ENCODE measurements at places on chromosomes 16 and 17.
A peak's percentile ranks its signal among the peaks of the same experiment; 100 is the strongest.

- peak; percentile 66 for DNase-seq
Observed at GRCh38 chr17:41786227-41787020, at the start of gene JUP. Gene JUP, minus strand, starts transcription at chr17:41786711. Its CDS starts 14,857 bp downstream, at chr17:41771854.

DNA sequence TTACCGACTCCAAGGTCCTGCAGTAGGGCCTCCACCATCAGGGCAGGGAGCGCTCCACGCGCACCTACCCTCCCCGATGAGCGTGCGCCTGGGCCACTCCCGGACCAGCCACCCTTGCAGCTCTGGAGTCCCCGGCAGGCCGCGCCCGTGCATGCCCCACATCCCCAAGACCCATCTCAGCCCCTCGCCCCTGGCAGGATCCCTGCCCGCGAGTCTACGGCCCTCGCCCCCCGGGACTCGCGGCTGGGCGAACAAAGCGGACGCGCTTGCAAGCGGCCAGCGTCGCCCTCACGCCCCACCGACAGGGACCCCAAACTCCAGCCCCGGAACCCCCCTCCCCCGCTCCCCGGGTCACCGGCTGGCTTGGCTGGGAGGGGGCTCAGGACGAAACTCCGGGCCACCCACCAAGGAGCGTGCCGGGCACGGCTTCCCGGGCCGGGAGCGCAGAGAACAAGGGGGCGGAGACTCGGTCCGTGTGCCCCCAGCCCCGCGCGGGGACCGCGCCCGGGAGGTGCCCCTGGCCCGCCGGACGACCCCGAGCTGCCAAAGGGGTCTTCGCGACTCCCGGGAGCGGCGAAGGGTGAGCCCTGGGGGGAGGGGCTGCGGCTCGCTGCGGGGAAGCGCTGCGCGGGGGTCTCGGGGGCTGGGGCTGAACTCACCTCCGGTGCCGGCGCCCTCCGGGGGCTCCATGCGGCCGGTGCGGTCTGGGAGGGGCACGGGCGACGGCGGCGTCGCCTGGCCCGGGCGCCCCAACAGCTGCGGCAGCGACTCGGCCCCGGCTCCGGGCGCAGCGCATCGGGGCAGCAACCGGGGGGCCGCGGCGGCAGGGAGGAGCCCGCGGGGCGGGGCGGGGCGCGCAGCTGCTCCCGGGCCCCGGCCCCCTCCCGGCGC lies at the start of gene DBNDD1:
Gene DBNDD1, minus strand, starts transcription at position 805 of the 891 bp plus-strand sequence. Its CDS starts 115 bp downstream, at position 690.
- no peak for DNase-seq

DNA sequence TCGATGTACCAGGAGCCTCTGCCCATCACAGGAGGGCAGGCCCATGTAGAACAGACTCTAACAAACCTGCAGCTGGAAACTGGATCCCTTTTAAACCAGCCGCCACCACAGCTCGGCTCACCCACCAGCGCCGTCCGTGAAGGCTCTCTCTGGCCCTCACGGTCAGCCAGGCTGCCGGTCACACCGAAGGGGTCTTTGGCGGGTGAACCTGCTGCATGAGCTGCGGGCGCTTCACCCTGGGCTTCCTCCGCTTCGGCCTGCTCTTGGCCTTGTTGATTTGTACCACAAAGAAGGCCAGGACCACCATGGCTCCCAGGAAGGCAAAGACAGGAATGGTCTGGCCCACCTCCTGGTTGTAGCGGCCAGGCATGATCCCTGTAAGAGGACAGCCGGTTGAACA lies 11.7 kb upstream of the SLC38A8 start:
- no peak for DNase-seq

- no peak for DNase-seq
Observed at GRCh38 chr17:82457929-82458178, 687 bp upstream of the NARF start.

DNA sequence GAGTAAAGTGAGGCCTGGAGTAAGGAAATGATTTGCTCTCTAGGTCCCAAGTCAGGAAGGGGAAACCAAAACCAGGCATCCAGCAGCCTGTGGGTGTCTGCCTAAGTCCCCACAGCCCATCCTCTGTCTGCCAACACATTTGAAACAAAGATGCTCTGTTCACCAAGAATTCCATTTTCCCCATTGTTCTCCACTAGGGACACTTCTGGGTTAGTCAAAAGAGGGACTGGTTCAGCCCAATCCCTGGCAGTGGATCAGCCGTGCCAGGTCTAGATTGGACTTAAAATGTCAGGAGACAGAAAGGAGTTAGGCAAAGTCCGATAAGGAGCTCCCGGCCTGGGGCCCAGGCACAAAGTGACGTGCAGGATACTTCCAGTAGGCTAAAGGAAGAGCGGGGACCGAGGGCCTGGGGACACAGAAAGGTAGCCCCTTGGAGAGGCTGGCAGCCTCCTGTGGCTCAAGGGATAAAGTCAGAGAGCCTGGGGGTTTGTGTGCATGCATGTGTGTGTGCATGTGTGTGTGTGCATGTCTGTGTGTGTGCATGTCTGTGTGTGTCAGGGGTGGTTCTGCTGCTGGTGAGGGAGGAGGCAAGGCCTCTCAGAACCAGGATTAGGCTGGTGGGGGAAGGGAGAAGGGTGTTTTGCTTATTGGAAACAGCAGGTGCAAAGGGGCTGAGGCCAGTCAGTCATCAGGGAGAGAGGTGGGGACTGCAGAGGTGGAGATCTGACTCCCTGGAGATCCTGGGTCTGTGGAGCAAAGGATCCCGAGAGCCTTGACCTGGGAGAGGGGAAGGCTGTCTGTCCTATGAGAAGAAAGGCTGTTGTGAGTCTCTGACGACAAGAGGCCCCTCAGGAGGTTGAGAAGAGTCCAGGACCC lies 41.7 kb upstream of the IL34 start:
- no peak for DNase-seq

DNA sequence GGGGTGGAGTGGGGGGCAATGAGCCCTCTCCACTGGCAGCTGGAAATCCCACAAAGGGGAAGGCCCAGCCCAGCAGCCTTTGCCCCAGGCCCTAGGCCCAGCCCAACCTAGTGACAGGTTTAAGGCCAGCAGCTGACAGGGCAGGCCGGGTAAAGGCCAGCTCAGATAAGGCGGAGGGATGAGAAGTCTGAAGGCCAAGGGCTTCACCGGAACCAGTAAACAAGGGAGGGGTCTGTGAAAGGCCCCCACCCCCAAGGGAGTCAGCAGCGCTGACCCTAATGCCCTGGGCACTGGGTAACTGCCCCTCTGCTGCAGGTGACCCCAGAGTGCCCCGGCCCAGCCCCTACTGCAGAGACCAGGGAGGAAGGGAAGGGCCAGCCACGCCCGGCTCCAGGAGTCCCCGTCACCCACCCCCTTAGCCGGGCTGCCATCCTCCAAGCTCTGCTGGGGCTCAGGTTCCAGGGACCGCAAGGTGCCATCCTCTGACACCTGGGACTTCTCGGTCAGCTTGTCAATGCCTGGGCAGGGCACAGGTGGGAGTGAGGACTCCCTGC lies 17.5 kb downstream of the OTOP3 start:
- DNase-seq = no peak

DNA sequence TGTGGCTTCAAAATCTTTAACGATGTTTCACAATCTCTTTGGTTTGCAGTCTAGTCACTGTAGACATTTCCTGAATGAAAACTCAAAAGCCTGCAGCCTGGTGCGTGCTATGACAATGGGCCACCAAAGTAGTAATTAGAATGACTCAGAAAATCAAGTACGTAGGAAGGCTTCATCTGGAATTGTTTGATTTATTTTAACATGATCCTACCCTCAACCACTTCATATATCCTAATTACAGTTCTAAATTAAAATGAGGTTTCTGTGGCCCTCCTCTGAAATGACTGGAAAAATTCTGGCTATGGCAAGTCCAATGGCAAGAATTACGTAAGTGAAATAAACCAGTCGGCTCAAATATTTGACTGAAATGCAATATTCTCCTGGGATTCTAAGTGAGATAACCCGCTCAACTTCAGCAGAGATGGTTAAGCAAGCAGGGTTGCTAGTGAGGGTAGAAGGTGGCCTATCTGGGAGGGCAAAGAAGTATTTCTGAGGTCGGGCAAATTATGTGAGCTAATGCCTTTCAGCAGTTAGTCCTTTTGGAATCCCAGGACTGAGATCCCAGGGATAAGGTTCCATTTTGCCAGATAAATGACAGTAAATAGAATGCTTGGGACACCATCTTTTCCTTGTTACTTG lies 145.6 kb upstream of the MYOCD start:
- DNase-seq = no peak

- DNase-seq = no peak
Observed at GRCh38 chr17:75194879-75195278, 10.6 kb upstream of the NUP85 start.

DNA sequence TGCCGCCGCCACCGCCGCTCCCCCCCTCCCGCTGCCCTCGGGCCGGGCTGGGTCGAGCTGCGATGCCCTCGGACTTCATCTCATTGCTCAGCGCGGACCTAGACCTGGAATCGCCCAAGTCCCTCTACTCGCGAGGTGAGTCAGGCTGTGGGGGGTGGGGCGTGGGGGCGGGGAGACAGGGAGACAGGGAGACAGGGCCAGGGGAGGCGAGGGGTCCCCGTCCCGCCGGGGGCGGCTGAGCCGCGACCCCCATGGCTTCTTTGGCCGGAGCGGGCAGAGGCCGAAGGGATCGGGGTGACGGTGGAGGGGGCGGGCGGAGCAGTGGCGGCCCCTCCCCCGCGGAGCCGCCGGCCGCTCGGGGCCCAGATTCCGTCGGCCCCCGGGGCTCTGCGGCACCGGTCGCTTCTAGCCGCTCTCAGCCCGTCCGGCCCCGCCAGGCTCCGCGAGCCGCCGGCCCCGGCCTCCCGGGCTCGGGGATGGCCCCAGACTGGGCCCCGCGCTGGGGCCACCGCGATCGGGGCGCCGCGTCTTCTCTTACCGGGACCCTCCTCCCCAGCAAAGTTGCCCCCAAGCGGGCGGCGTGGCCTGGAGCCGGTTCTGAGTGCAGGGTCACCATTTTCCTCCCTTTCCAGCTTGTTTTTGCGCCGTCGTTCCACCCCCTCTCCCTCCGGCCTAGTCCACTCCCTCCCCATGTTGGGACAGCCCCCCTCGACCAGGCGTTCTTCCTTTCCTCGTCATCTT lies 644 bp downstream of the NFAT5 start:
- no peak for DNase-seq

- no peak for DNase-seq
Observed at GRCh38 chr17:65509032-65509431, 52.4 kb downstream of the AXIN2 start.

DNA sequence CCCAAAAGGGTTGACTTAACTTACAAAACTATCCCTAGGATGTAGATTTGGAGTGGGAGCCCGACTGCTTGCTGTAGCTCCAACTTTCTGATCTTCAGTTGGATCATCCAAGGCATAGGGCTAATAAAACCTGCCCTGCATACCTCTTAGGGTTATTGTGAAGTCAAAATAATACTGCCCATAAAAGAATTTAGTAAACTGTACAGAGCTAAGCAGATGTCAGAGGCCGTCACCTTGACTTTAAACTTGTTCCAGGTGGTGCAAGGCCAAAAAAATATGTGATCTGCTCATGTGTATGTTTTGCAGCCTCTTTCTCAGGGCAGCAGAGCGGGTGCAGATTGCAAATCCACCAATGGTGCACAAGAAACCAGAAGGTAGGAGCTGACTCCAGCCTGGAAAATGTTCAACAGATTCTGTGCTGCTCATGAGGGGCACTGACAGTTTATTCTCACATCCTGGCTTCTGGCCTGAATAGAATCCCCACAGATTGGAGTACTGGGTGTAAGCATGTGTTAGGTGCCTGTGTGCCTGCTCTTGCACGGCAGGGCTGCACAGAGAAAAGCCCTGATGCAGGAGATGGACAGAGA lies 180.7 kb downstream of the MAP2K4 start:
- no peak for DNase-seq

DNA sequence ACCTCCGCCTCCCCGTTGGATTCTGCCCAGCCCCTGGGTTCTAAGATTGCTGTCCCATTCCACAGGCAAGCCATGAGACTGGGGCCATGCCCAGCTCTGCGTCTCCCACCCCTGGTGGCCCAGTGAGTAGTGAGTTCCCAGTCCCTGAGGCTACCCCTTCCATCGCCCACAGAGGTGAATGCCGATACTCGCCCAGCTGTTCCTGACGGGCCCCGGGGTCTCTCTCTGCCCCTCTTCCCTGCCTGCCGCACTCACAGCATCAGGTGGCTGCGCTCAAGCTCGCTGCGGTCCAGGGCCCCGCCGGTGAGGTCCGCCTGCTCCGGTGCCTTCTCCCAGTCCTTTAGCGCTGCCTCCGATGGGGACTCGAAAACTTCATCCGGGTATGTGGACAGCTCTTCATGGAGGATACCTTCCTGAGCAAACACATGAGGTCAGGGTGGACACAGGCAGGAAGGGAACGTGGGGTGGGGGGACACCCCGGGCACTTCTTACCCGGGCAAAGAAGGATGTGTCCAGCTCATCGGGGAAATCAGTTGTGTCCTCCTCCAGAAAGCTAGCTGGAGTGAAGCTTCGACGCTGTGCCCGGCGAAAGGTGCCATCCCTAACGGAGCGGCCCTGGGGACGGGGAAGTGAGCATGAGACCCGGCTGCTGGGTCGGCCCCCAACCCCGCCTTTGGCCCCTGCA lies 8.8 kb downstream of the SNRNP25 start:
- no peak for DNase-seq

DNA sequence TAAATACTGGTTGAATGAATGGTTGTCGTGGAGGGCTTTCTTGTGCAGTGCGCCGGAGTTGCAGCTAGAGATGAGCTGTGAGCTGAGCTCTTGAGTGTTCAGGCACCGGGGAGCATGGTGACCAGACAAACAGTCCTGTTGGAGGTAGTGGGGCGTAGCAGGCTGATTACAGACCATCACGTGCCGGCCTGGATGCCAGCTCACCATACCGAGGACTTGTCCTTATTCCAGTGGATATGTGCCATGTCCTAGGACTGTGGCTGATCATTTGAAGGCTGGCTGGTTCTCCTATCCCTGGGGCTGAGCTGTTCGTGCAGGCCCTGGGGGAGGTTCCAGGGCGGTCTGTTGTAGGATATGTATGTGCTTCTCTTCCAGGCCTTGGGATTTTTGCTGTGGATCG lies 60.0 kb downstream of the ABCC1 start:
- no peak for DNase-seq

GRCh38 chr16:29699324-29700219 lies 20.6 kb downstream of the QPRT start:
- no peak for DNase-seq

DNA sequence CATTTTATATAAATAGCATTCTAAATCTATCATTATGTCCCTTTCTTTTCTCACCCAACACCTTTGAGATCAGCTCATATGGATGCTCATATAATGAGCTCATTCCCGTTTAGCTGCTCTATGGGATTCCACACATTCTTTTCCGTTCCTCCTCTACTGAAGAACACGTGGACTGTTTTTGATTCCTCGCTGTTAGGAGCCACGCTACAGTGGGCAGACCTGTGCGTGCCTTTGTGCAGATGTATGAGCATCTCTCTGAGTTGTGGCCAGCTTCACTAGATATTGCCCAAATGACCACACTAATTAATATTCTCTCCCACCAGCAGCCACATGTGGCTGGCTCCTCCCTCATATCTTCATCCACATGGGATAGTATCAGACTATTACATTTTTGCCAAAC lies 6.0 kb upstream of the TNFRSF13B start:
- no peak for DNase-seq

GRCh38 chr16:6732166-6732565 lies 600.5 kb upstream of the RBFOX1 start:
- DNase-seq = no peak
